ENCODE measurements at places on chromosomes 13 and 19.

DNA sequence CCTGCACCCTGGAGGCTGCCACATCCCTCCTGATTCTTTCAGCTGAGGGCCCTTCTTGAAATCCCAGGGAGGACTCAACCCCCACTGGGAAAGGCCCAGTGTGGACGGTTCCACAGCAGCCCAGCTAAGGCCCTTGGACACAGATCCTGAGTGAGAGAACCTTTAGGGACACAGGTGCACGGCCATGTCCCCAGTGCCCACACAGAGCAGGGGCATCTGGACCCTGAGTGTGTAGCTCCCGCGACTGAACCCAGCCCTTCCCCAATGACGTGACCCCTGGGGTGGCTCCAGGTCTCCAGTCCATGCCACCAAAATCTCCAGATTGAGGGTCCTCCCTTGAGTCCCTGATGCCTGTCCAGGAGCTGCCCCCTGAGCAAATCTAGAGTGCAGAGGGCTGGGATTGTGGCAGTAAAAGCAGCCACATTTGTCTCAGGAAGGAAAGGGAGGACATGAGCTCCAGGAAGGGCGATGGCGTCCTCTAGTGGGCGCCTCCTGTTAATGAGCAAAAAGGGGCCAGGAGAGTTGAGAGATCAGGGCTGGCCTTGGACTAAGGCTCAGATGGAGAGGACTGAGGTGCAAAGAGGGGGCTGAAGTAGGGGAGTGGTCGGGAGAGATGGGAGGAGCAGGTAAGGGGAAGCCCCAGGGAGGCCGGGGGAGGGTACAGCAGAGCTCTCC, 6.9 kb upstream of the CEACAM5 start:
- DNase-seq, result peak; percentile 54

GRCh38 chr13:33677215-33677614, 140.7 kb upstream of the RFC3 start:
- peak; percentile 70 for DNase-seq

GRCh38 chr13:51240178-51240577, 18.0 kb downstream of the FAM124A start:
- no peak for DNase-seq

- no peak for DNase-seq
Measured at GRCh38 chr13:58318495-58319167, 687.1 kb downstream of the PCDH17 start.

DNA sequence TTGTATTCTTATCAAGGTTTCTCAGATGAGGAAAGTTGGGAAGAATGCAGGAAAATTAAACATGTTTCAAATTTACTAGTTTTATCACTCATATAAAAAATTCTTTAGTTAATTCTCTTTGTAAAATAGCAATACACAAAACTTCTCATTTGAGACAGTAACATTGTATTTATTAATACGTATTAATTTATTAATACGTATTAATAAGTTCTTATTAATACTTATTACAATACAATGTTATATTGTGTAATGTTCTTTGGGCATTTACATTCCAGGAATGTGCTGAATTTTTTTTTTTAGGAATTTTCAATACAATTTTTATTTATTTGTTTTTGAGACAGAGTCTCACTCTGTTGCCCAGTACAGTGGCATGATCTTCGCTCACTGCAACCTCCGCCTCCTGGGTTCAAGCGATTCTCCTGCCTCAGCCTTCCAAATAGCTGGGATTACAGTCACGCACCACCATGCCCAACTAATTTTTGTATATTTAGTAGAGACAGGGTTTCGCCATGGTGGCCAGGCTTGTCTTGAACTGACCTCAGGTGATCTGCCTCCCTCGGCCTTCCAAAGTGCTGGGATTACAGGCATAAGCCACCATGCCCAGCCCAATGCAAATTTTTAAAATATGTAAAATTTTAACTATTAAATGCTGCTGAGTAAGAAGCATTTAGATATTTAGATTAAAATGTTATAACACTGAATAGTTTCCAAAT, 31.6 kb downstream of the MBNL2 start:
- DNase-seq, result no peak

DNA sequence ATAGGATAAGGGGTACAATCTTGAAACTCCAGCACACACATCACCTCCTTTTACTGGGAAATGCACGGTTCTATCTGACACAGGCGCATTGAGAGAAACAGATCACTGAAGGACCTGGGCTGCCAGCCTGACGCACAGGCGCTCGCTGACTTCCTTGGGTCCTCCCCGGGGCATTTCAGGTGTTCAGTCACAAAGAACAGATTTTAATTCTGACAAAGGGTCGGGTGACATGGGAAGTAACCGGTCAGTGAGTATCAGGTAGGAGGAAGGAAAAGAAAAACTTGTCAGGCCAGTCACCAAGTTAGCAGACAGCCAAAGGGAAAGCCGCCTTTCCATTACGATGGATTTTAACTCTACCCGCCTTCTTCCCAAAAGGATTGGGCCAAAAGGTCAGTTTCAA, 39.6 kb downstream of the INSR start:
- DNase-seq, result no peak

DNA sequence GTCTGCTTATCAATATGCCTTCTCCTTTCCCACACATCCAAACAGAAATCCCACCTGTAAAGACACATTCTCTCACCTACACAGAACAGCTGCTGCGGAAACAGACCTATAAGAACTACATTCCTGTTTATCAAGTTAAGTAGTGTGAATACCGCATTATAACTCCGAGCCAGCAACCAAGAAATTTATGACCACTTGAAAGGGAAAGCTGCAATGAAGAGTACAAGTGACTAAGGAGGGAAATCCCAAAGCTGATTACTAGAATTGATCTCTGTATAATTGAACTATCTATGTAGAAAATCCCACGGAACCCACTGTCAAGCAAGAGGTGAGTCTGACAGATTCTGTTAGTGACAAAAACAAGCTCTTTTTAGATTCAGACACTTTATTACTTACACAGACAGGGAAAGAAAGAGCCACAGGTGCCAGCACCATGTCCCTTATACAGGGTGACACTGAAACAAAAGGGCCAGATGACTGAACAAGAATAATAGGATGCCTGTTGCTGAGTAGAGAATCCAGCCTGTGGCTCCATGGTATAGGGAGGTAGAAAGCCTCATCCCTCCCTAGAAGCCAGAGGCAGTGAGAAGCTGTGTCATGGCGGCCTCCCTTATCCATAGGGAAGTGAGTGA, 1.6 kb upstream of the IGFL4 start:
- no peak for DNase-seq

GRCh38 chr13:67934617-67935330, 704.6 kb upstream of the PCDH9 start:
- DNase-seq, result no peak

Data from NCI-H748 treated with DMSO at 0.1 percent for 48 hours (cell line).